ENCODE measurements at places on chromosomes 16 and 17. TPM values are rescaled to one million over a fixed set of nuclear protein-coding genes. Genes with fewer than 3 reads are reported as not detected.

- no peak for DNase-seq
These were observed 32.7 kb upstream of the CACNG1 start for GRCh38 chr17:67011527-67012175.

- no peak for DNase-seq
These were observed 100.2 kb upstream of the SDK2 start for GRCh38 chr17:73744411-73744810.

DNA sequence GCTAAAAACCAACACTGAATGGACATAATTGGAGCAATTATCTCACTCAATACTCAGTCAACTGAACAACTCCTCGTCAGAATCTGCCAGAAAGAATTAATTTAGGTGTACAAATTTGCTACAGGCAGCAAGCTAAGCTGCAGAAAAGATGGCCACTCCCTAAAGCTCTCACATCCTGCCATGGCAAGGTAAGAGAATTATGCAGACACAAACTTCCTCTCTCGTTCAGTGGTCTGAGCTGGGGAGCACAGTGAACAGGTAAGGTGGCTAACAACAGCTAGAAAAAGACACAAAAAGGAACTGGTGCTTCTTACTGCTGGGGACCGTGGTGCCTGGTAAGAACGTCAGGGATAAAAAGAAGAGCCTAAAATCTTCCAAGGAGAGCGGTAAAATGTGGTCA, 74.9 kb upstream of the BCAR1 start:
- no peak for DNase-seq

- DNase-seq = no peak
These were observed 57.8 kb downstream of the MYH10 start for GRCh38 chr17:8572764-8573163.

DNA sequence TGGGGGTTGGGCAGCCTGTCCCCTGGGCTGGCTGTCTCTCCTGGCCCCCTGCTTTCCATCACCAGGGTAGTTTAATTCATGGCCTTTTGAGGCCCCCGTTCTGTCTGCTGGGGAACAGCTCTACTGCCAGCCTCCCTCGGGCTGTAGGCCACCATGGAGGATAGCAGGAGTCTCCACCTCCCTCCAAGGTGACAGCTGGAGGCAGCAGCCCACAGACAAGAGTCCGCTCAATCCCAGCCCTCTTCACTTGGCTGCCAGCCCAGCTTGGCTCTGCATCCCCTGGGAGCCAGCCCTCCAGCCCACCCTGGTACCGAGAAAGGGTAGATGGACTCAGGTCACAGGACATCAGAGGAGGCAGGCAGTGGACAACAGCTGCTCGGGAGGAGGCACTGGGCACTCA, 194.6 kb upstream of the SDK2 start:
- no peak for DNase-seq

The KCTD19 gene
- polyA plus RNA-seq = 0.07 TPM

Measured in right cardiac atrium (tissue), 5 donors.